ENCODE measurements at places on chromosomes 6 and 20. TPM values are rescaled to one million over a fixed set of nuclear protein-coding genes. Genes with fewer than 3 reads are reported as not detected.
A peak's percentile ranks its signal among the peaks of the same experiment; 100 is the strongest.

DNA sequence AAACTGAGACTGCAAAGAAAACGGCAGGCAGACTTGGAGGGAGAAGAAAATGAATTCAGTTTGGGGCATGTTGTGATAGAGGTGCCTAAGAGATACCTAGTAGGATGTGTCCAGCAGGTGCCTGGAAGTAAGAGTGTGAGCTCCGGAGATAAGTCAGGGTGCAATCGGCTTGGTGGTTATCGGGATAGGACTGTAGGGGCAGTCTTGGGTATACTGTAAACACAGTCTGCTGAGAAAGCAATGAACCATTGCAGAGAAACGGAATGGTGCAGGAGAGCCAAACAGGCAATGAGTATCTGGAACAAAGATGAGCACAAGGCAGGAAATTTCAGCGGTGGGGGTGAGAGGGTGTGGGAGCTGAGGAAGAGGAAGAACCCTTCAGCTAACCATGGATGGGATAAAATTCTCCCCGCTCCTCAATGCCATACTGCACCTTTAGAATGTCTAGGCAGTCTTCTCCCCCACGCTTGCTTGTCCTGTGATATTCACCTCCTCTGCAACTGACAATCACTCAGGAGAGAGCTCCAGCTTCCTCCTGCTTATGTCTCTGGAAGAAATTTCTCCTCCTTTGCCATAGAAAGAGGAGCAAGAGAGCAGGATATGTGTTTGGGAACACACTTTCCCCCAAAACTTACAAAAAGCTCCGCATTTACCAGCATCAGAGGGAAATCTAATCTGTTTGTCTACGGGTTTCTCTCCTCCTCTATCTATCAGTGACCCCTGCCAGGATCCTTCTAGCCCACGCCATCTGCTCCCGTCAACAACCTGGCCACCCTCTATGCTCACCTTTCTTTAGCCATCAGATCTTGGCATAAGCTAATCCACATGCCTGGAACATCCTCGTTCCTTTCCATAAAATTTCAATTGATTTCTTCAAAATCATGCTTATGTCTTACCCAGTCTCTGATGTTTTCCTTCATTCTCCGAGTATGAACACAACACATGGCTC, 381.7 kb upstream of the JARID2 start:
- DNase-seq = no peak

- no peak for DNase-seq
These were observed 51.0 kb upstream of the SLC32A1 start for GRCh38 chr20:38673261-38673660.

GRCh38 chr6:134515986-134516385, 198.1 kb upstream of the SGK1 start:
- DNase-seq = no peak

DNA sequence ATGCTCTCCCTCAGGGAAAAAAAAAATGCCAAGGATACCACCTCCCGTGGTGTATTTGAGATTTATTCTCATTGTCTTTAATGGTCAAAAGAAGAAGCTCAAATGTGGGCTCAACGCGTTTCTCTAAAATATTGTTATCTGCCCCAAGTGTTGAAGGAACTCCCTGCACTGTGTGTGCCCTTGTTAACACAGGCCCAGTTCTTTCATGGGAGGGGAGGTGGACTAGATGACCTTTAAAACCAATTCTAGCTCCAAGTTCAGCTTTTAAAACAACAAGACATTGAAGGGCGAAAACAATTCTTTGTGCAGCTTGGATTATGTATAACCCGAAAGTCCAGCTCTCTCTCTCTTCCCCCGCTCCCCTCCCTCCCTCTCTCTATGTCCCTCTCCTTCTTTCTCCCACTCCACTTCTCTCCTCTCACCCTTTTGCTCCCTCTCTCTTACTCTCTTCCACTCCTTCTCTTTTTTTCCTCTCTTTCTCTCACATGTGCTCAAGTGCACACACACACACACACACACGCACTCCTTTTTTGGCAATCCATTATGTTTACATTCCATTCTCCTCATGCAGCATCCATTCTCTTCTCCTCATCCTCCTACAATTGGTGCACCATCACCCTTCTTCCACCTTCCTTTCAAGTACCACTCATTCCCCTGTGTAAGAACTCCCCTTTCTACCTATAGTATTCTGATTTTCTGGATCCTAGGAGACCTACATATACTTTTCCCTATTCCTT, 8.5 kb downstream of the HLA-DMB start:
- no peak for DNase-seq

- no peak for DNase-seq
These were observed 153.1 kb upstream of the INSM1 start for GRCh38 chr20:20214757-20215275.

DNA sequence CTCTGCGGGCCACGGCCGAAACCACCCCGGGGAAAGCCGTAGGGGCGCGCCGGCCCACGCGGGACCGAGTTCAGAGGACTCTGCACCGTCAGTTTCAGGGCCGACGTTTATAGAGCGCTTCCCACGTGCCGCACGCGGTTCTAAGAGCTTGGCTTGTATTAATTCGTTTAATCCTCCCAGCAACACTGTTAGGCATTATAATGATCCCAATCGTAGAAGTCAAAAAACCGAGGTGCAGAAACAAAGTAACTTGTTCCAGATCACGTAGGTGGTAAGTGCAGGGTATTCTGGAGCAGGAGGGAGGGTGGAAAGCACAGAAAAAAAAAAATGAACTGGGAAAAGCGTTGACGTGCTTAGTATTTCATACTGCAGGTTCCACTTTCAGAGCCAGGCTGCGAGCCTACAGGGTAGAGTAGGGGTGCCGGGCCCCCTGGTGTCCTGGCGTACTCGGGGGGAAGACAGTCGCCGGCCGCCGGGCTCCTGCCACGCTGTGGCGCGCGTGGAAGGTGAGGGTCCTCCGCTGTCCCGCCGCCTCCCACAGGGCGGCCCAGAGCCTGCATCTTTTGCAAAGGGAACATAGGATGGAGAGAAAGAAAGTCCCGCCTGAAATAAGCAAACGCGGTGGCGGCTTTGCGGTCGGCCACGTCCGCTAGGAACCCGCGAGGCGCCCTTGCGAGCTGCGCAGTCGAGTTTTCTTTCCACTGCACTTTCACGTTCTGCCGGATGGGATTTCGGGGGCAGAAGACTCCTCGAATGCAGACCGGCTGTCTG, 10.2 kb upstream of the FOXF2 start:
- no peak for DNase-seq

- DNase-seq = no peak
These were observed 150.1 kb downstream of the GMPR start for GRCh38 chr6:16388488-16388887.

Gene FOXF2
- 21.5 TPM for total RNA-seq

- DNase-seq = no peak
These were observed 385.1 kb downstream of the SMOC2 start for GRCh38 chr6:168826078-168826390.

GRCh38 chr6:2552526-2553154, 198.1 kb downstream of the MYLK4 start:
- no peak for DNase-seq

DNA sequence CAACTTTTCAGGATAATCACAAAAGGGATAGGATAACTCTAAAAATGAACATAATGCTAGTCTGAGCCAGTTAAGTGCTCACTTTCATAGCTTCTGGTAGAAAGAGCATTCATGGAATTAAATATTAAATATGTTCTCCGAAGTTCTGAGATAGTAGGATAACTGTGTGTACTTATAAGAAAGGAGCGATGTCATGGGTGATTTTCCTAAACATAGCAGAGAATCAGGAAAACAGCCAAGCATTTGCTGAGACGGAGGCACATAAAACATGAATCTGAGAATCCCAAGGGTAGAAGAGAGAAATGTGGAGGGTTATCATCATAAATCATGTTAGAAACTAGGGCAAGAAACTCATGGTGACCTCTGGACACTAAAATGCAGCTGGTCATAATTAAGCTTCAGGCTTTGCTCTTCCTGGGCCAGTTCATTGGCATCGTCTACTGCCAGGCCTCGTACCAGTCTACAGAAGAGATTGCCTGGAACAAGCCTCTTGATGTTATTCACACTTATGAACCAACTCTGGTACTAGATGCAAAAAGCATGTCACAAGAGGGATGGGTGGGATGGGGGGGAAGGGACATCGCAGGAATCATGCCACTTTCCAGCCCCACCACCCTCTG, 436.6 kb downstream of the PRKN start:
- no peak for DNase-seq

DNA sequence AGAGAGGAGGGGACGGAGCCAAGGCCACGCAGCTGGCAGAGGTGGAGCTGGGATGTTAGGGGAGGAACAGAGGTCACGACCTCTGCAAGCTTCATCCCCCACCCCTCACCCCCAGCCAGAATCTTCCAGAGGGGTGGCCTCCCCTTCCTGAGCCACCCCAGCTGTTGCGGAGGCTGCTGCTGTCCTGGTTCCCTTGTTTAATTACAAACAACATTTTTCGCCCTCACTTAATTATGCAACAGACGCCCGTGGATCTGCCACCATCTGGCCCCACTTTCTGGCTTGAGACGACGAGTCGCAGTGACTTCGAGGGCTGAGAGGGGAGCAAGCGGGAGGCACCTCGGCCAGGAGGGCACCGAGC, 153.7 kb upstream of the PTPN1 start:
- no peak for DNase-seq

Gene GINS1
- 20.3 TPM for total RNA-seq

Gene HLA-DQB2
- not detected for total RNA-seq

DNA sequence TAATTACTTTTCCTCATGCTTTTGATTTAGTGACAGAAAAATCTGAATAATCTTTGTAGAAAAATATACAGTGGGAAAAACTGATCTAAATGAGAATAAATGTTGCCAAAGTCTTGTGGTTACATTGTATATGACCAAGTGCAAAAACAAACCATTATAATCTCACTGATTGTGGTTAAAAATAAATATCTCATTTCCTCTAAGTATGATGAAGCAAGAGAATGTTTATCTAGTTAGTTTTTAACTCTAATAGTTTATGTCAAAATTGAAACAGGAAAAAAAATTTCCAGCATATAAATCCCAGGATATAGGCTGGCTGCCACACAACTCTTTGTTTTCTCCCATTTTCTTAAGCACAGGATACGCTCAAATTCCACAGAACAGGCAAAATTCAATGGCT, 392.7 kb upstream of the ID4 start:
- DNase-seq = peak; percentile 33

Gene TSPO2
- not detected for total RNA-seq

DNA sequence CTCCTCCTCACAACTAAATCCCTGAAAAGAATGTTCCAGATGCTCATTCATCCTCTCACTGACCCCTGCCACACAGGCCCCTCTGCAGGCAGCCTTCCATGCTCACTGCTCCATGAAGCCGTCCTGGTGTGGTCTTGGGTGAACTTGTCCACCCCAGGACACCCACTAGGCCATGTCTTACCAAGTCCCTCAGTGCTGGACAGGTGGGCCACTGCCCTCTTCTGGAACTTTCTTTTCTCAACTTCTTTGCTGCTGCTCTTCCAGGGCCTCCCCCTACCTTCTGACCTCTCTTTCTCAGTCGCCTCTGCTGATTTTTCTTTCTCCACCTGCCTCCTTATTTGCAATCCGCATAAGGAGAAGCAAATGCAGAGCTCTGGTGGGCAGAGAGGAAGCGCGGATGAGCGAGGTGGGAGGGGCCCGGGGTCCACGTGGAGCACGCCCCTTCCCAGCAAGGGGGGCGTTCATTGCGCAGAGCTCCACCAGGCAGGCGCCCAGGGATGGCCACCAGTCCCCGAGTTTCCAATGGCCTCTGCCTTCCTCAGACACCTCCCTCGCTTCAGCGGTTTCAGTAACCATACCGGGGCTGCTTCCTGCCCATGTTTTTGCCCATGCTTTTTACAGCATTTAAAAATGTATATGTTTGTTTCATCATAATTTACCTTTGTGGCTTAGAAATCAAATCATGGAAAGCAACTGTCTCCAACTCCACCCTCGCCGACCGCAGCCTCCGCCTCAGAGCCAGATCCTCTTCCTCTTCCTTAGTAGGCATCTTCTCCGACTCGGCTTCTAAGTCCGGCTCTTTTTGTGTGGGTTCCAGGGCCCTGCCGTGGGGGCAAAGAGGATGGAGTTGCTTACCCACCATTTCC, 129.6 kb downstream of the ZDHHC14 start:
- DNase-seq = no peak

Gene PTCHD4
- total RNA-seq = 3.9 TPM

DNA sequence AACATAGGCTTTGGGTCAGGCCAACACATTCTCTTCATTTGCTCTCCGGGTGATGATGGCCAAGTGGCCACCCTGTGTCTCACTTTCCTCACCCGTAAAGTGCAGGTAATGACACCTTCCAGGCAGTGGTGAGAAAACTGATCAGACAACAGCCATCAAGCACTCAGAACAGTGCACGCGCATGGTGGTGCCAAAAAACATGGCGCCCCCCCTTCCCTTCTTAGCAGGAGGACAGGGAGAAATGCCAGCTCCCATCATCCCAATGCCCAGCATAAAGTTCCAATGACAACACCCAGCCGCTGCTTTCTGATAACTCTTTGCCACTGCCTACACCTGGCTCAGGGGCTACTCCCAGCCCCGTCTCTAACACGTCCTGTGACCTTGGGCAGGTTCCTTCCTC, 8.4 kb downstream of the BPIFB1 start:
- DNase-seq = no peak

DNA sequence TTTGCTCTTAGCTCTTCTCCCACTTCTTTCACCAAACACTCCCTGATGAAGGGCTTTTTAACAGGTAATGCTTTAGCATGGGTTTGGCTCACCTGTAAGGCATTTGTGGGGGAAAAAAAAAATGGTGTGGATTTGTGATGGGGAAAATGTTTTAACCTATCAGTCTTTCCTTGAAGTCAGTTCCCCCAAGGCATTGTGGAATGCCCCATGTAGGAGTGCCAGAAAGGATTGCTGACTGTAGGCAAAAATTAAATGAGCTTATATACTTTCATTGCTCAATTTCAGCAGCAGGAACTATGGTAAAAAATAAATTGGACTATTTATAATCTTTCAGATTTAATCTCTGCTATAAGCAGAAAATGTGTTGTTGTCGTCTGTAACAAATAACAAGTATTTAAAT, 10.6 kb upstream of the SASH1 start:
- DNase-seq = no peak

DNA sequence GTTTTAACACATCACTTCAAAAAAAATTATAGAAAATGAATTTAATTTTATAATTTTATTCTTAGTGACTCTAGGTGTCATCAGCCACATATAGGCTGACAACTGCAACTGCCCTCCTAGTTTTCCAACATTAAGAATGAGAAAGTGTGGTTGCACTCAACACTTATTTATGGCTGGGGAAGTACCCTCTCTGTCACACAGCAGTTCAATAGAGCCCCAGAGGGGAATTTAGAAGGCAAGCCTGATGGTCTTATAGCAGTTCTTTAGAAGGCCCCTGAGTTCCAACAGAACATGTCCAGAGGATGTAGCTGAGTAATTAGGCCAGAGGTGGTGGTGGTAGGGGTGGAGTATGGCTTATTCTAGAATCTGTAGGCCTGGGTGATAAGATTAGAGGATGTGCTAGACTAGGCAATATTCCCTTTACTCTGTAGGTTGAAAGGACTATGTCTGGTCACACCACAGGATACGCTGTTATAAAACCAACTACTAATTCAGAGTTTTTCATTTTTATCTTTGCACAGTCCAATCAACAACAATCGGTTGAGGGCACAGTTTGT, 226.5 kb upstream of the CITED2 start:
- no peak for DNase-seq

- peak; percentile 62 for DNase-seq
These were observed 50.5 kb downstream of the EBF4 start for GRCh38 chr20:2742934-2743559.

Gene ASIP
- not detected for total RNA-seq

Gene BPIFB2
- not detected for total RNA-seq

Gene KHDC1
- 5.5 TPM for total RNA-seq
